Fibroblast of skin of left biceps (primary cell): ENCODE measurements at places on chromosomes 3 and 15.

GRCh38 chr3:106930086-106930485, 447.2 kb upstream of the CCDC54 start:
- DNase-seq, result no peak

DNA sequence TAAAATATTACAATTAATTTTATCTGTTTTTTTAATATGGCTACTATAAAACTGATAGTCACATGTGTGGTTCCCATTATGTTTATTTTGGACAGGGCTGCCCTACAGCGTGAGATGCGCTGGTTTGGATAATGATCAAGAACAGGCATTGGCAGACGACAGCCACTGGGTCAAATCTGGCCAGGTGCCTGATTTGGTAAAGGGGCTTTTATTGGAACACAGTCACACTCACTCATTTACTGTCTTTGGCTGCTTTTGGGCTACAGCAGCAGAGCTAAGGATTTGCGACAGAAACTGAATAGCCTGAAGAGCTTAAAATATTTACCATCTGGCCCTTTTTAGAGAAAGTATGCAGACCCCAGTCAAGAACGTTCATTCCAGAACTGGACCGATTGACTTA, 724.2 kb upstream of the CFAP20DC start:
- DNase-seq, result no peak

DNA sequence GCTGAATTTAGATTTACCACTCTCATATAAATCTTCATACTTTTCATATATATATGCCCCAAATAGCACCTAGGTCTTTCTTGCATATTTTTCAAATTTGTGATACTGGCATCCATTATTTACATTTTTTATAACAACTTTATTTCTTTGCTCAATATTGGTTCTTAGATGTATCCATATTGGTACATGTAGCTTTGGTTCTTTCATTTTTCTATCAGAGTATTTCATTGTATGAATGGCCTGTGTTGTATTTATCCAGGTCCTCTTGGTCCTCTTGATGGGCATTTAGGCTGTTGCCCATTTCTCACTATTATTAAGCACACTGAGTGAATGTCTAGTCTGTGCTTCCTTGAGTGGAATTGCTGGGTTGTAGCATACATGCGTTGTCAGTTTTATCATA, 8.4 kb downstream of the SLC6A11 start:
- DNase-seq, result no peak

- no peak for DNase-seq
Observed at GRCh38 chr3:58222161-58222724, 11.5 kb upstream of the DNASE1L3 start.
